ENCODE measurements at places on chromosomes 7 and 10.

- DNase-seq = no peak
These were observed 62.7 kb downstream of the ARID5B start for GRCh38 chr10:61964059-61964709.

DNA sequence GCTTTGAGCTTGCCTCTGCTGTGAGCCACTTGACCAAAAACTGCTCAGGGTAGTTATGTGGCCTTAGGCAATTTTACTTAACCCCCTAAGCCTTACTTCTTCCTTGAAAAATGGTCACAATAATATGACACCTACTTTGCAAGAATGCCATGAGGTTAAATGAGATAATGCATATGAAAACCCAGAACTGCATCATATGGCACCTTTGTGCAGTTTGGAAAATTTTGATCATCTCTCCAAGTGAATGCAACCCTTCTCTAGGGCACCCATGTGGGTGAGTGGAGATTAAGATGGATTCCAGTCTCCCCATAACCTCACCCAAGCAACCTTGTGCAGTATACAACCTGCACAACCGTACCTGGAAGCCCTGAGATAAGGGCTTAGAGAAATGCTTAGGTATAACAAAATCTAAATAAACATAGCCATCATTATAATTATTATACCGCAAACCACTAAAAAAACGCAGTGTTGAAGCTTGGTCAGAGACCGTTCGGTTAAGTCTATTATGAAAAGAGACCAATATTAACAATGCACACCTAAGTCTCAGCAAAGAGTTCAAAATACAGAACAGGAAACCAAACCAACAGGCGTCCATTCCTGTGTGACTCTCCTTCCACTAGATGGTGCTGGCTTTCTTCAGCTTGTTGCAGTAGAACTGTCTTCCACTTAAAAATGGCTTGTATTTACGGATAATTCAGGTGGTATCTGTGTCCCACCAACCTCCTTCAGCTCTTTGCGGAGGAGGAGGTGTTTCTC, 21.0 kb upstream of the ASB15 start:
- DNase-seq = peak; percentile 76

GRCh38 chr7:133910761-133911160, 216.4 kb upstream of the LRGUK start:
- DNase-seq = no peak

- no peak for DNase-seq
These were observed 131.4 kb upstream of the ZMIZ1 start for GRCh38 chr10:78937393-78937792.

GRCh38 chr10:133186416-133187090, 26.5 kb downstream of the KNDC1 start:
- no peak for DNase-seq

DNA sequence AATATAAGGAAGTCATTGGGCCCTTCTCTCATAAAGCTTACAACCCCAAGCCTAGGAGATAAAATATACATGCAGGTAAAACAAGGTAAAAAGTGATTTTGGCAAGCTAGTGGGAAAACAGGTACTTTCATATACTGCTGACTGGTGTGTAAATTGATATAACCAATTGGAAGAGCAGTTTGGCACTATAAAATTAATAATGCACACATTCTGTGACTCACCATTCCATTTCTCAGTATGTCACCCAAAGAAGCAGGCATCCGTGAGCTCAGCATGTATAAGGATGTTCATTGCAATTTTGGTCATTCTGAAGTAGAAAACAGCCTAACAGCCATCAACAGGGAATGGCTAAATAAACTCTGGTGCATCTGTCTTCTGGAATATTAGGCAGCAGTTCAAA, 2.9 kb downstream of the MACROH2A2 start:
- DNase-seq = no peak

DNA sequence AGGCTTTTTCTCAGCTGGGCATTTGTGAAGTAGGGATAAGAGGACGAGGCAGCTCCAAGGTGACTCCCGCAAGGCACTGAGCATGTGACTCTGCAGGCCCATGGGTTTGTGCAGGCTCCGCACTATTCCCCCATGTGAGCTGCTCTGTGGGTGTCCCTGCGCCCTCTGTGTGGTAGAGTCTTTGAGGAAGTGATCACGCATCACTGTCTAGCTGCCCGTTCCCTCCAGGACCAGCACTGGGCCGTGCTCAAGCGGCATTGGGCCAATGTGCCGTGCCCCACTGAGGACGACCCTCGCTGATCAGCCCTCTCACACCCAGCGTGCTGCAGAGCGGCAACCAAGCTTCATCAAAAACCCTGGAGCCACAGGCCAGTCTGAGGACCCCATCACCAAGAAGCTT, 7.5 kb downstream of the PRKAG2 start:
- DNase-seq = no peak
